Adrenal gland (tissue), 19 donors: ENCODE measurements at places on chromosomes 12 and 14. TPM values are rescaled to one million over a fixed set of nuclear protein-coding genes. Genes with fewer than 3 reads are reported as not detected.

BLTP3B gene
- polyA plus RNA-seq: 6.0 TPM

PAPLN gene
- 4.2 TPM for polyA plus RNA-seq

ALDH6A1 gene
- polyA plus RNA-seq: 27.8 TPM

DACT1 gene
- polyA plus RNA-seq: 5.3 TPM

ALDH2 gene
- 263 TPM for polyA plus RNA-seq

GUCY2C gene
- polyA plus RNA-seq: not detected

STXBP6 gene
- 1.1 TPM for polyA plus RNA-seq

ZBTB25 gene
- polyA plus RNA-seq: 5.7 TPM

HOXC9 gene
- polyA plus RNA-seq: 7.3 TPM

CLEC1B gene
- not detected for polyA plus RNA-seq

FOXG1 gene
- not detected for polyA plus RNA-seq

OR4E2 gene
- polyA plus RNA-seq: not detected

IQSEC3 gene
- 0.59 TPM for polyA plus RNA-seq

SLC17A8 gene
- polyA plus RNA-seq: not detected

SNAPC1 gene
- polyA plus RNA-seq: 4.3 TPM

ALG10B gene
- polyA plus RNA-seq: 5.1 TPM

FGF6 gene
- not detected for polyA plus RNA-seq

PRH2 gene
- polyA plus RNA-seq: 1.6 TPM

SLC39A5 gene
- not detected for polyA plus RNA-seq

HOXC12 gene
- not detected for polyA plus RNA-seq

CEBPE gene
- polyA plus RNA-seq: 0.40 TPM

HOTAIR gene
- not detected for polyA plus RNA-seq

PRR4 gene
- polyA plus RNA-seq: 7.7 TPM

SIX1 gene
- polyA plus RNA-seq: 0.15 TPM

TAS2R7 gene
- polyA plus RNA-seq: not detected

AHNAK2 gene
- 1.8 TPM for polyA plus RNA-seq

PLA2G1B gene
- polyA plus RNA-seq: 4.0 TPM

CARMIL3 gene
- 0.73 TPM for polyA plus RNA-seq

SOAT2 gene
- polyA plus RNA-seq: not detected

DHRS1 gene
- 38.7 TPM for polyA plus RNA-seq

PDZRN4 gene
- polyA plus RNA-seq: 0.48 TPM

P2RX2 gene
- polyA plus RNA-seq: 0.44 TPM

SYCP3 gene
- polyA plus RNA-seq: 0.16 TPM

ESR2 gene
- 3.0 TPM for polyA plus RNA-seq

KRT4 gene
- polyA plus RNA-seq: not detected

RNF34 gene
- polyA plus RNA-seq: 15.7 TPM

DEGS2 gene
- polyA plus RNA-seq: 0.32 TPM

KRT7 gene
- polyA plus RNA-seq: 2.1 TPM

CD27 gene
- polyA plus RNA-seq: 0.77 TPM

PPP1R1A gene
- polyA plus RNA-seq: 1.6 TPM

LYZ gene
- polyA plus RNA-seq: 11.3 TPM

ZNF410 gene
- polyA plus RNA-seq: 52.0 TPM

TSFM gene
- polyA plus RNA-seq: 82.6 TPM

GPR65 gene
- 1.9 TPM for polyA plus RNA-seq

FAIM2 gene
- 50.8 TPM for polyA plus RNA-seq

EMP1 gene
- 21.2 TPM for polyA plus RNA-seq

CLEC4D gene
- 0.22 TPM for polyA plus RNA-seq

SVOP gene
- polyA plus RNA-seq: 0.20 TPM

PTPN6 gene
- 127 TPM for polyA plus RNA-seq

ERG28 gene
- 33.9 TPM for polyA plus RNA-seq

LGR5 gene
- polyA plus RNA-seq: 3.5 TPM

EGLN3 gene
- polyA plus RNA-seq: 0.48 TPM

DAO gene
- not detected for polyA plus RNA-seq

SERPINA9 gene
- polyA plus RNA-seq: not detected

CLEC4E gene
- 1.5 TPM for polyA plus RNA-seq

TMEM253 gene
- polyA plus RNA-seq: 2.6 TPM

ALX1 gene
- not detected for polyA plus RNA-seq

LRRC43 gene
- polyA plus RNA-seq: 0.26 TPM
